ENCODE measurements at places on chromosomes 5 and 9. TPM values are rescaled to one million over a fixed set of nuclear protein-coding genes. Genes with fewer than 3 reads are reported as not detected.

GRCh38 chr5:81657386-81657785 is 93.5 kb downstream of the SSBP2 start:
- DNase-seq = peak; percentile 44
- H3K4me3 ChIP-seq = no peak overlapping the region
- no peaks in the 10 kb centered on the region for H3K27me3 ChIP-seq
- H3K36me3 ChIP-seq = no peaks in the 10 kb centered on the region

DNA sequence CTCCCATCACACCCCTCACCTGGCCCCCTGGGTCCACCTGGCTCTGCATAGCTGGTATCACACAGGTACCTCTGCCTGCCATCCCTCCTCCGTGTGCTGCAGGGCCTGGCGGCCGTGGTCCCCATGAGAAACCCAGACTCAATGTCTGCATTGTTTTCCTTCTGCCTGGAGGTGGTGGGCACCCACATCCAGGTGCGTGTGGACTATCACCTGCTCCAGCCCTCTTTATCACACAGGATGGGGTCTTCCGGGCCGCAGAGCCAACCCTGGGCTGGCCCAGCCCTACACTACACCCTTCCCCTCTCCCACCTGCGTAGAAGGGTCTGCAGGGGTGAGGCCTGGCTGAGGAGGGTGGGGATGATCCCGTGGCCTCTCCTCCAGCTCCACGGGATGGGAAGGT is 7.0 kb upstream of the FUT7 start:
- peaks cover 21% of the 10 kb centered on the region for H3K4me1 ChIP-seq
- no peak overlapping the region for H3K27ac ChIP-seq
- peaks cover 6% of the 10 kb centered on the region for H3K27me3 ChIP-seq
- DNase-seq = no peak
- no peak overlapping the region for H3K4me3 ChIP-seq

- no peak overlapping the region for H3K4me3 ChIP-seq
- DNase-seq = no peak
- H3K36me3 ChIP-seq = no peaks in the 10 kb centered on the region
- no peak overlapping the region for H3K27ac ChIP-seq
- peaks cover 10% of the 10 kb centered on the region for H3K4me1 ChIP-seq
- H3K27me3 ChIP-seq = no peaks in the 10 kb centered on the region
Measured at GRCh38 chr9:77290373-77290772, 113.0 kb downstream of the VPS13A start.

MEIKIN gene
- total RNA-seq = not detected
